GM13977 (cell line): ENCODE measurements at places on chromosomes 4 and X.

DNA sequence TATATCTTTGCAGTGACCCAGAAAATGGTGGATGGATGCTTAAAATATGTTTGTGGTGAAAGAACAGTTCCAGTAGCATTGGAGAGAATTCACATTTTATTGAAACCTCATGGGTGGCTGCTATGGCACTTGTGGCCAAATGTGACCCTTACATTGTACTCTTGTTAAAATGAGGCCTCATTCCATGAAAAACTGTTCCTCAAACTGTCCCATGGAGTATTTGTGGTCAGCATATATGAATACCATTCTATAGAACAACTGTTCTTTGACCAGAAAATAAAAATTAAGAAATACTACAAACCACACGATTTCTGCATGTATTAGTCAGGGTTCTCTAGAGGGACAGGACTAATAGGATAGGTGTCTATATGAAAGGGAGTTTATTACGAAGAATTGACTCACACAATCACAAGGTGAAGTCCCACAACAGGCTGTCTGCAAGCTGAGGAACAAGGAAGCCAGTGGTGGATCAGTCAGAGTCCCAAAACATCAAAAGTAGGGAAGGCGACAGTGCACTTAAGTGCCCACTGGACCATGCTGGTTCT is 35.1 kb downstream of the GEMIN8 start:
- DNase-seq = no peak

DNA sequence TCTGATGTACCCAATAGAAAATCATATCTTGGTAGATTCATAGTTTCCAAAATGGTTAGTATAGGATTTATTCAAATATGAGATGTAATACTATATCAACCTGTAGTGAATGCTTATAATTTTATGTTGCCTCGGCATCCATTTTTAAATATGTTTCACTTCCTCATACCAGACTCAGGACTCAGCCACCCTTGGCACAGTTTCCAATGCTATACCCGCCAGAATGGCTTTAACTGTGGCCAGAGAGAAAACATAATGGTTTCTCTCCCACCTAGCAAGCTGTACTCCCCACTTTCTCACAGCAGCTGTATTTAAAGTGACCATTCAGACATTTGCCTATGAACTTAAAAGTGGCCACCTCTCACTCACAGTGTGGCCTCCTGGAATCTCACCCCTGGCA is 466.6 kb upstream of the PABPC4L start:
- DNase-seq = no peak

DNA sequence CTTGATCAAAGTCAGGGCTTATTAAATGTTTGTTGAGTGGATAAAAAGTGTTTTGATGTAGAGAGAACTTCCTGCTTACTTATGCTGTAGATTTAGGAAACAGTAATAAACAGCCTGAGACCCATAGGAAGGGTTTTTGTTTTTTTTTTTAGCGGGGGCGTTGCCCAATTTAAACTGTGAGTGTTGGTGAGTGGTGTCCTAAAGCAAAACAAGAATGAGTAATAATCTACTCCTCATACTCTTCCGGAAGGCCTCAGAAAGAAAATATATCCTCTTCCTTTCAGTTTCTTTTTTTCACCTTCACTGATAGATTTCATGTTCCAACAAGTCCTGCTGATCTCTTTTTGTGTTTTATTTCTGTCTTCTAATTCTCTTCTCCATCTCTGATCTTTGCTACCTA is 104.4 kb upstream of the SCML1 start:
- DNase-seq = no peak

DNA sequence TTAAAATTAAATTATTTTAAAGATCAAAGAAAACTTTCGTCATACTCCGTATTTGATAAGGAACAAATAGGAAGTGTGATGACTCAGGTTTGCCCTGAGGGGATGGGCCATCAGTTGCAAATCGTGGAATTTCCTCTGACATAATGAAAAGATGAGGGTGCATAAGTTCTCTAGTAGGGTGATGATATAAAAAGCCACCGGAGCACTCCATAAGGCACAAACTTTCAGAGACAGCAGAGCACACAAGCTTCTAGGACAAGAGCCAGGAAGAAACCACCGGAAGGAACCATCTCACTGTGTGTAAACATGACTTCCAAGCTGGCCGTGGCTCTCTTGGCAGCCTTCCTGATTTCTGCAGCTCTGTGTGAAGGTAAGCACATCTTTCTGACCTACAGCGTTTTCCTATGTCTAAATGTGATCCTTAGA is at the start of gene CXCL8:
Gene CXCL8 (plus strand): TSS at position 217 of the 426 bp plus-strand sequence. CDS start 90 bp downstream, at position 307.
- DNase-seq = no peak

DNA sequence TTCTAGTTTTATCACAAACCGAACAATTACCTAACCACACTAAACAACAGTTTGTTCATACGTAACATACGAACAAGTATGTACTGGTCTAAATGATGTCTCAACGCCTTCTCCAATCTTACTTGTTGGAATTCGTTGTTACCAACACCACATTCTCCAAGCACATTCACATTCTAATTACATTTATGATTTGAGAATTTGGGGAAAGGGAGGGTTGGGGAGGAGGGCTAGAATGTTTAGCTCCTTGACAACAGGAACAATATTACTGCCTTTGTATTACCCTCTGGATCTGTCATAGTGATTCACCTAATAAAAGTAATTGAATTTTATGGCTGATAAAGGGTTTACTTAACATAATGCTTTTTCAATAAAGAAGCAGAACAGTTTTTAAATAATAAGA is 24.4 kb downstream of the LCORL start:
- no peak for DNase-seq

DNA sequence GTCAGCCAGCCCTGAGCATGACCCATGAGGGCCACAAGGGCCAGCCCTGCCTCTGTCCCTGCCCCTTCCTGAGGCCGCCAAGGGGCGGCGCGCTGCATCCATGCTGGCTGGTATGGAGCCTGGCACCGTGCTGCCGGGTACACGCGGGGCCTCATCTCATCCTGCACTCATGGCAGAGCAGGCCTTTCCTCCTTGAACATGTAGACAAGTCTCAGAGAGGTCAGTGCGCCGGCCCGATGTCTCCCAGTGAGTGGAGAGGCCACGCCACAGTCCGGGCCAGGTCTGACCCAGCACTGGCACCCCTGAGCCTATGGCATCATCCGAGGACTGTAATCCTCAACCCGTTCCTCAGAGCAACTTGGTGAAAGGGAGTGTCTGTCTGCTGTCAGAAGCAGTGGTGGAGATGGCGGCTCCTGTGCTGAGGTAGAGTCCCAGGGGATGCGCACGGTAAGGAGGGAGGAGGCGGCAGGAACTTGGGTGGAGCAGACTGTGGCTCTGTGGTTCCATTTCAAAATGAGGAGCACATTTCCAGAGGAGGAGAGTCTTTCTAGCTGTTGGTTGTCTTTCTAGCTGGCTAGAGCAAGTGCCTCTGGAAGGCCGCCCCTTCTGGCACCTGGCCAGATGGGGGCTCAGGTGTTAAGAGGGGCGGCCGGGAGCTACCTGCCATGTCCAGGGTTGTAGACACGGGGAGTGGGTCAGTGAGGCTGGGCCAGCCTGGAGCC is 32.8 kb downstream of the TRMT44 start:
- DNase-seq = no peak

GRCh38 chr4:87196927-87197326 is 23.5 kb downstream of the KLHL8 start:
- DNase-seq = no peak

DNA sequence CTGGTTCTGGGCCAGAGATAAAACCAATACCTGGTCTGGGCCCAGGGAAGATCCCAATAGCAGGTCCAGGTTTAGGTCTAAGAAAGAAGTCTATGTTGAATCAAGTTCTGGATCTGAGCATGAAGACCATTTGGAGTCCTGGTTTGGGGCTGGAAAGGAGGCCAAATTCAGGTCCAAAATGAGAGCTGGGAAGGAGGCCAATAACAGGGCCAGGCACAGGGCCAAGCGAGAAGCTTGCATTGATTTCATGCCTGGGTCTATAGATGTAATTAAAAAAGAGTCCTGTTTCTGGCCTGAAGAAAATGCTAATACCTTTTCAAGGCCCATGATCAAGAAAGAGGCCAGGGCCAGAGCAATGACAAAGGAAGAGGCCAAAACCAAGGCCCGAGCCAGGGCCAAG is 3.4 kb downstream of the GPRASP1 start:
- no peak for DNase-seq

DNA sequence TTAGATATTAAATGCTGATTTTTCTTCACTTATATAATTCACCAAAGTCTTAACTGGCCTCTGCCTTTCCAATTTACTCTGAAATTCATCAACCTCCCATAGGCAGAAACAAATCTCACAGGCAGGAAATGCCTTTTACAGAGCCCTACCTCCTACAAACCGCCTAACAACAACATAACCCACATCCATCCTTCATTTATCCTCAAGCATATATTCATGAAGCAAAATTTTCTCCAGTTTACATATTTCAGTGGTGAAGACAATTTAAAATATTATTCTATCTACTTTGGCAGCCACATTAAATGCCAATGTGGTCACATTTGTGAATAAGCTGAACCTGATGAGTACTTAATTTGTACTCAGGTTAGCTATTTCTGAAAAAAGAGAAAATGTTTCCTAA is 30.3 kb downstream of the SEPSECS start:
- DNase-seq = no peak

DNA sequence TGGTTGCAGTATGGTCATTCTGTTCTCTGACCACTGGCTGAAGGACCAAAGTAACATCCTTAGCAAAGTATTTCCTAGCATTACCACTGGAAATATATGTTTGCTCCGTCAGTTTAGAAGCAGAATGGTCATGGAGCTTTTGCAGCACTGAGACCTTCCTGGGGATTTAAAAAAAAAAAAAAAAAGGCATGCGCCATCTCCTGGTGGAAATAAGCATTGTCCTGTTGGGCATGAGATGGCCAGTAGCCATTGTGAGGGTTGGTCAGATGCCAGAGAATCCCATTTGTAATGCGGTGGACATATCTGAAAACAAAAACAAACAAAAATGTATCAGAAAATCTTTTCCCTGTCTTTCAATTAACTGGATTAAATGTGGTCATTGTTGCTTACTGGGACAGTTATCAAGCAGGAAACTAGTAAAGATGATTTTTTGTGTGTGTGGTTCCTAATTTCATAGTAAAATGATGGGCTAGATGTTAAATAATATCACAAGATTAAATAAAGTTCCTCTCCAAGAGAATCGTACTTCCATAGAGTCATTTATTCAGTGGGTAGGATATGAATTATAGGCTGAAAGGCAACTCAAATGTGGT is 139.6 kb downstream of the SOWAHB start:
- DNase-seq = peak; percentile 37

DNA sequence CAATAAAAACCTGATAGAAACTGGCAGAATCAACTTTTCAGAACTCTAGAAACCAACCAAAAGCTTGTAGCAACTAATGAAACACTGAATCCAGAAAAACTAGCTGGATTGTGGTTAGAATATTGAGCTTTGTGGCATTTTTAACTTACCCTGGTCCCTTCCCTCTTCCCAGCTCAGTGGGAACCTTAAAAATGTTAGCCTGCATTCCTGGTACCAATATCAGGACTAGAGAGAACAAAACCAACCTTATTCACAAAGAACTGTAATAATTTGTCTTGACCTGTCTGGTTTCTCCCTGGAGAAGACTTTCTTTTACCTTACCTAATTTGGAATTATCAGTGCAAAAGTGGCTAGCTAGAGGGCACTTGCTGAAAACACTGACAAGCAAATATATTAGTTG is 21.2 kb downstream of the SH3D19 start:
- DNase-seq = no peak

- no peak for DNase-seq
Observed at GRCh38 chrX:131405497-131405896, 116.4 kb upstream of the IGSF1 start.

- no peak for DNase-seq
Observed at GRCh38 chrX:21779095-21779494, 21.2 kb upstream of the SMPX start.

DNA sequence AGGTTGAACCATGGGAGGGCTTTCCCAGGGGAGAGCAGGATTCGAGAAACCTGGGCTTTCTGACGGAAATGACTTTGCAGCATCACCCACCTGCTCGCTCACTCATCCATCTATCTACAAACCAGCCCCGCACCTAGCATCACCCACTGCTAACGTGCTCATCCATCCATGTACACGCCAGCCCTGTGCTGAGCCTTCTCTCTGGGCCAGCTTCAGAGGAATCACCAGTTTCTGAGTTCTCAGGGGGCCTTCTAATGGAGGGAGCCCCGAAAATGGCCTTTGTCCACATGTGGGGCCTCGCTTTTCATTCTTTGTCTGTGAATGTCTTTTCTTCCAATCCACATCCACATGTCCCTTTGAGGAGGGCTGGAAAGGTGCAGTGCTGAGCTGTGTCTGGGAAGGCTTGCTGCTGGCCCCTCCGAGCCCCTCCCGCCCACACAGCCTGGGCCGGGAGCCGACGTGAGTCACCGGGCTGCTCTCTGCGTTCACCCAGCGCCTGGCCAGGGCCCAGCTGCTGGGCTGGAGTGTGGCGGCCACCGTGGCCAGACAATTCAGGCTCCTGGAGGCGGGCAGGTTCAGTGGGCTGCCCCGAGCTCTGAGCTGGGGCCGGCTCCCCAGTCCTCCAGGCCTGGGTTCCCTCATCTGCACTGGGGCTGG is 14.7 kb downstream of the SORCS2 start:
- DNase-seq = no peak

GRCh38 chr4:173332963-173333657 is 1.0 kb downstream of the HMGB2 start:
- peak; percentile 23 for DNase-seq

GRCh38 chr4:184816962-184817361 is 8.8 kb downstream of the ACSL1 start:
- DNase-seq = peak; percentile 28

DNA sequence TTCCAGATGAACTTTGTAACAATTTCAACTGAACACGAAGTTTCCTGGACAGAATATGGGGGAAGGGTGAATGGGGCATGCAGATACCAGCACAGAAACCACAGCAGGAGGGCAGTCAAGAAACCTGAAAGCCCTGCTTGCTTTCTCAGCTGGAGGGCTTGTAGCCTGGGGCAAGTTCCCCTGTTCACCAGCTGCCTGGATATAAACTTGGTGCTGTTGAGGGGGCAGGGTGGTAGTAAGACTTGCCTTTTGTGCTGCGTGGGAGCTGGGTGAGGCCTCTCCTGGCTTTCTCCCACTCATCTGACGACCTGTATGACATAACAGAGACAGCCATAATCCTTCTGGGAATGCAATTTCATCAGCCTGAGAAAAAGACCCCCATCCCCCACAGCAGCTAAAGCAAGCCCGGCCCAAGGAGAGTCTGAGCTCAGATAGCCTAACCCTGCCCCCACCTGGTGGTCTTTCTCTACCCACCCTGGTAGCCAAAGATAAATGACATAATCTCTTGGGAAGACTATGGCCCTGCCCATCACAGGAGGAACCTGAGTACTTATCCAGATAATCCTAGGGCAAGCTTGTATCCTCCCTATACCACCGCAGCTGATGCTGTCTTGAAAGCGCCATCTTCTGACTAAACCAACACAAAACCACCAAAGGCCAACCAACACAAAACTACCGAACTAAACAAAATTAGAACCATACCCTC is 234.3 kb downstream of the LAS1L start:
- DNase-seq = no peak

GRCh38 chrX:45697591-45697990 is 496.9 kb upstream of the DIPK2B start:
- no peak for DNase-seq

GRCh38 chr4:2849267-2850152 is 5.9 kb downstream of the ADD1 start:
- no peak for DNase-seq
